SJCRH30 (cell line): ENCODE measurements at places on chromosomes 4 and X.
A peak's percentile ranks its signal among the peaks of the same experiment; 100 is the strongest.

- H3K36me3 ChIP-seq = no peaks in the 10 kb centered on the region
- no peak for DNase-seq
- no peak overlapping the region for H3K27ac ChIP-seq
- no peaks in the 10 kb centered on the region for H3K27me3 ChIP-seq
Measured at GRCh38 chrX:48918301-48918642, 552 bp downstream of the PIM2 start.

DNA sequence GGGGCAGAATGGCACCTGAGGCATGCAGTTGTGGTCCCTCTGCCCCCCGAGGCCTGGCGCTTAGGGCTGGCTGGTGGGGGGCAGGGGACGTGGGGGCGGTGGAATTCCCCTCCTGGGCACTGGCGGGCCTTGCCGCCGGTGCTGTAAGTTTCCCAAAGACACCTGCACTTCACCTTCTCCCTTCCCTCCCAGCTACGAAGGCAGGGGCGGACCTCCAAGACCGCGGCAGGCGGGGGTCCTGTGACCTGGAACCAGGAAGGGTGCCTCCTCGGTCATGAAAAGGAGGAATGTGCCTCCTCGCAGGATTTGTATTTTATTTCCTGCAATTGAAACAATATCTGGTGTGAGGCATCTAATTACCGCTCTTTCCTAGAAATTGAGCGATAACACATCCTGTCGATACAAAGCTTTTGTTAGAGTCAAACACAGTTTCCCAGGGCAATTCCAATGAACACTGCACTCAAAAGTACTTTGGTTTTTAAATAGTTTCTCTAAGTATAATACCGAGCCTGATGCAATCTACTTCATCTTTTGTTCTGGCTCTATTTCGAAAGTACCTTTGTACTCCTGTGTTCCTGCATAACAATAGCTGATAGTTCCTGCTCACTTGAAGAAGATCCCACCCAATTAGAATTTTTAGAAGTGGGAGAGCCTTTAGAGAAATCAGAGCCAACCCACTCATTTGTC is 12.3 kb upstream of the ADRA2C start:
- H3K4me3 ChIP-seq = no peak overlapping the region
- peaks cover 28% of the 10 kb centered on the region for H3K27me3 ChIP-seq
- no peak overlapping the region for H3K27ac ChIP-seq
- no peak for DNase-seq
- no peaks in the 10 kb centered on the region for H3K4me1 ChIP-seq

DNA sequence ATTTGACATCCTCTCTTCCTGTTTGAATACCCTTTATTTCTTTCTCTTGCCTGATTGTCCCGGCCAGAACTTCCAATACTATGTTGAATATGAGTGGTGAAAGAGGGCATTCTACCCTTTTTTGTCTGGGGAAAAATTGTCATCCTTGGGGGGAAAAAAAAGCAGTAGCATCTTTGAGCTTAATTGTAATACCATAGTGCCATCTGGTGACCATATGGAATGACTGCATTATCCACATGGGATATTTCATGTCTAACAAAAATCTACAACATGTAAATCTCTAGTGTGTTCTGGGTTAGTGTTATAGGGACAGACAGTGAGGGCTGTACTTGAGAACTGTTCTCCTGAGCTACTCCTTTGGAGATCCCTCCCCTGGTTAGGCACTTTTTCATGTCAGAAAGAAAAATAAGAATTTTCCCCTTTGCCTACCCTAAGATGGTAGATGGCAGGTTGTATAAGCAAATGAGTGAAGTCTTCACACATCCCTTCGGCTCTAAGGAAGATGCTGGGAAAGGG is 26.0 kb downstream of the CAPN6 start:
- DNase-seq = peak; percentile 83
- H3K4me1 ChIP-seq = 0 out of 2 replicates have a peak, but pooled peaks cover 6% of the 10 kb centered on the region
- H3K4me3 ChIP-seq = no peak overlapping the region
- H3K27me3 ChIP-seq = no peaks in the 10 kb centered on the region
- 0 out of 2 replicates have a peak overlapping the region, but pooled peaks have one; percentile 3 for H3K27ac ChIP-seq

- no peaks in the 10 kb centered on the region for H3K36me3 ChIP-seq
- DNase-seq = no peak
- H3K4me3 ChIP-seq = no peak overlapping the region
- no peak overlapping the region for H3K27ac ChIP-seq
- H3K4me1 ChIP-seq = peaks cover 13% of the 10 kb centered on the region
Measured at GRCh38 chr4:78612398-78613178, 61.0 kb downstream of the ANXA3 start.

- no peaks in the 10 kb centered on the region for H3K36me3 ChIP-seq
- H3K4me1 ChIP-seq = no peaks in the 10 kb centered on the region
- no peak overlapping the region for H3K4me3 ChIP-seq
- no peaks in the 10 kb centered on the region for H3K27me3 ChIP-seq
Measured at GRCh38 chr4:86630629-86631028, 36.5 kb downstream of the PTPN13 start.

GRCh38 chr4:173121076-173121561 is 47.5 kb upstream of the GALNT7 start:
- no peak overlapping the region for H3K4me3 ChIP-seq
- peaks cover 5% of the 10 kb centered on the region; the same call in 1 of the 2 replicates for H3K4me1 ChIP-seq
- H3K27me3 ChIP-seq = no peaks in the 10 kb centered on the region
- H3K27ac ChIP-seq = no peak overlapping the region

DNA sequence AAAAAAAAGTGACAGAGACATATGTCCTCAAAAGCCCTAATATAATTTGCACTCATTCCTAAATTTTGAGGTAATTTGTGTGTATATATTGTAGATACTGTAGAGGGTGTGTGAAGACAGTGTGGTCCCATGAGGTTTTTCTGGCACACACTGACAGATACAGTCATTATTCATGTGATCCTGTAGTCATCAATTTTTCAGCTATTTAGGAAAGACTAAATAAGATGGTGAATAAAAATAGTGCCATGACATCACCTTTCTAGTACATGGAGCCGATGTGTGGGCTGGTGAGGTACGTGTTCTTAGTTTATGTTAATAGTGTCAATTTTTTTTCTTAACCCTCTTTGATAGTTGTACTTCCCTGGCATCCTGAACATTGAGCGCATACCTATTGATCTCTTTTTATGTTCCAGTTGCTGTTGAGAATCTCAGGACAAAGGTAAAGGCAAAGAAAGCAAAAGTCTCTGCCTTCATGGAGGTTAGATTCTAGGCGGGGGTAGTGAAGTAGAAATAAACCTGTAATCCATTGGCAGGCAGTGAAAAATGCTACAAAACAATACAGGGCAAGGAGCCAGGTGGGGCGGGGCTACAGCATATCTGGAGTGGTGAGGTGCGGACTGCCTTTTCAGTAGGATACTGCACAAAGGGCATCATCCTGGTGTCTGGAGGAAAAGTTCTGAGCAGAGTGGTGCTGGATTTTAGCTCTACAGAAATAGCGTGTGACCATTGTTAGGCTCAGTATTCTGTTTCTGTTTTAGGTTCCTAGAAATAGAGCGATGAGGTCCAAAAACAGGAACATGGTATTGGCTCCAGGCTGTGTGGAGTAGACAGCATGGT is 93.8 kb downstream of the ARHGAP10 start:
- H3K4me1 ChIP-seq = peaks cover 23% of the 10 kb centered on the region
- H3K27ac ChIP-seq = no peak overlapping the region
- DNase-seq = no peak
- no peak overlapping the region for H3K4me3 ChIP-seq
- 0 out of 2 replicates have a peak, but pooled peaks cover 2% of the 10 kb centered on the region for H3K36me3 ChIP-seq

GRCh38 chr4:76851375-76851774 is 46.6 kb downstream of the SOWAHB start:
- no peak overlapping the region for H3K27ac ChIP-seq
- no peaks in the 10 kb centered on the region for H3K27me3 ChIP-seq
- no peaks in the 10 kb centered on the region for H3K36me3 ChIP-seq
- H3K4me1 ChIP-seq = peaks cover 25% of the 10 kb centered on the region
- no peak for DNase-seq
- no peak overlapping the region for H3K4me3 ChIP-seq

GRCh38 chr4:40311811-40312346 is 23.3 kb upstream of the CHRNA9 start:
- peak; percentile 37 for DNase-seq
- H3K4me3 ChIP-seq = no peak overlapping the region
- no peak overlapping the region for H3K27ac ChIP-seq
- H3K4me1 ChIP-seq = no peaks in the 10 kb centered on the region

- peak; percentile 6 for DNase-seq
- H3K4me3 ChIP-seq = no peak overlapping the region
- H3K27ac ChIP-seq = no peak overlapping the region
- H3K4me1 ChIP-seq = no peaks in the 10 kb centered on the region
Measured at GRCh38 chr4:107888237-107888636, 43.1 kb upstream of the CYP2U1 start.

- no peaks in the 10 kb centered on the region for H3K4me1 ChIP-seq
- no peaks in the 10 kb centered on the region for H3K27me3 ChIP-seq
- no peak overlapping the region for H3K27ac ChIP-seq
- DNase-seq = peak; percentile 34
- no peak overlapping the region for H3K4me3 ChIP-seq
Measured at GRCh38 chr4:52015366-52015765, 4.8 kb downstream of the LRRC66 start.

DNA sequence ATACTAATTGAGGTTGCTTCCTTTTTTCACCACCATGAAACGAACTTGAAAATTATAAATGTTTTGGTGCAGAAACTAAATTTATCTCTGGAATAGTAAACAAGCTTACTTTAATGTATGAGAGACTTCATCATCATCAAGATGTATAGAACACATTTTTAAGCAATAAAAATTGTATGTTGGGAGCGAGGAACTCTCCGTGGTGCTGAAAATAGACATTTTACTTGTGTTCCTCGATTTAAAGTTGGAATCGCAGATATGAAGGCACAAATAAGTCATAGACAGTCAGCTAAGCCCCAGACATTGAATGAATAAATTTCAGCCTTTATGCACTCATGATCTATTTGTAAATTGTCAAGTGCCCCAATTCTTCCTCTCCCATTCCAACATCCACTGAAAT is 310.7 kb downstream of the STK32B start:
- H3K27me3 ChIP-seq = 0 out of 2 replicates have a peak, but pooled peaks cover 3% of the 10 kb centered on the region
- no peak overlapping the region for H3K4me3 ChIP-seq
- no peak overlapping the region for H3K27ac ChIP-seq
- no peaks in the 10 kb centered on the region for H3K4me1 ChIP-seq
- H3K36me3 ChIP-seq = no peaks in the 10 kb centered on the region

- peak overlapping the region; percentile 72 for H3K27ac ChIP-seq
- 0 out of 2 replicates have a peak, but pooled peaks cover 3% of the 10 kb centered on the region for H3K4me1 ChIP-seq
- H3K27me3 ChIP-seq = no peaks in the 10 kb centered on the region
- peak; percentile 89 for DNase-seq
Measured at GRCh38 chr4:15479089-15479912, 9.6 kb downstream of the CC2D2A start.

GRCh38 chrX:72663737-72664136 is 50.4 kb downstream of the PHKA1 start:
- H3K27ac ChIP-seq = no peak overlapping the region
- H3K36me3 ChIP-seq = no peaks in the 10 kb centered on the region
- no peak for DNase-seq
- no peak overlapping the region for H3K4me3 ChIP-seq
- no peaks in the 10 kb centered on the region for H3K4me1 ChIP-seq

- no peak overlapping the region for H3K27ac ChIP-seq
- DNase-seq = no peak
- H3K4me1 ChIP-seq = no peaks in the 10 kb centered on the region; the same call in 1 of the 2 replicates
- H3K27me3 ChIP-seq = no peaks in the 10 kb centered on the region
- H3K4me3 ChIP-seq = no peak overlapping the region
Measured at GRCh38 chr4:31458813-31459212, 738.6 kb downstream of the PCDH7 start.

DNA sequence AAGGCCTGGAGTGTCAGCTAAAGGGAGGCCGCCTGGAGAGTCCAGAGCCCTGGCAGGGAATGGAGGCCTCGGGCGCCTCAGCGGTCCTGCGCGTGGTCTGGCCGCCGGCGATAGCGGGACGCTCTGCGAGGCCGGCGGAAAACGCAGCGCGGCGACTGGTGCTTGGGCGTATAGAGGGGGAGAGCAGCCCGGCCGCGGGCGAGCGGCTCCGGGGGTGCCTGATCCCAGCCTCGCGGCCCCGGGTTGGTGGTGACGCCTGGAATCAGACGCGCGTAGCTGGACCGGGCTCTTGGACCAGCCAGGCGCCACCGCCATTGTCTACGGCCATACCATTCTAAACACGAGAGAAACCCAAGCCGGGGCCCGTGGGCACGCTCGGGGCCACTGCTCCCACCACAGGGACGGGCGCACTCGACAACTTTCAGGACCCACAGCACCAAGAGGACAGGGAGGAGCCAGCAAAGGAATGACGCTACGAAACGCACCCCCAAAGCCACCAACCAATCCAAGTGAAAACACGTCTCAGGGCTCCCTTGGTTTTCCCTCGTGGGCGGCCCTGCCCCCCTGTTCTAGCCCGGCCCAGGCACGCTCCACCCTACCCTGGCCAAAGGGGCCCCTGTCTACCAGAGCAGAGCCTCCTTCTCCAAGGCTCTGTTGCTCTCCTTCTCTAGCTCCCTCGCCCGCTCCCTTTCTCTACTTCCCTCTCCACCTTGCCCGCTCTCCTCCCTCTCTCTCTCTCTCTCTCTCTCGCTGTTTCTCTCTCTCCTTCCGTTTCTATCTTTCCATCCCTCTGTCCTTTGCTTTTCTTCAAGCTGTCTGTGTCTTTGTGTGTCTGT is 7.8 kb downstream of the FRG2 start:
- no peak for DNase-seq
- H3K4me1 ChIP-seq = no peaks in the 10 kb centered on the region
- no peaks in the 10 kb centered on the region for H3K36me3 ChIP-seq
- H3K27me3 ChIP-seq = no peaks in the 10 kb centered on the region
- H3K4me3 ChIP-seq = no peak overlapping the region
- no peak overlapping the region for H3K27ac ChIP-seq

DNA sequence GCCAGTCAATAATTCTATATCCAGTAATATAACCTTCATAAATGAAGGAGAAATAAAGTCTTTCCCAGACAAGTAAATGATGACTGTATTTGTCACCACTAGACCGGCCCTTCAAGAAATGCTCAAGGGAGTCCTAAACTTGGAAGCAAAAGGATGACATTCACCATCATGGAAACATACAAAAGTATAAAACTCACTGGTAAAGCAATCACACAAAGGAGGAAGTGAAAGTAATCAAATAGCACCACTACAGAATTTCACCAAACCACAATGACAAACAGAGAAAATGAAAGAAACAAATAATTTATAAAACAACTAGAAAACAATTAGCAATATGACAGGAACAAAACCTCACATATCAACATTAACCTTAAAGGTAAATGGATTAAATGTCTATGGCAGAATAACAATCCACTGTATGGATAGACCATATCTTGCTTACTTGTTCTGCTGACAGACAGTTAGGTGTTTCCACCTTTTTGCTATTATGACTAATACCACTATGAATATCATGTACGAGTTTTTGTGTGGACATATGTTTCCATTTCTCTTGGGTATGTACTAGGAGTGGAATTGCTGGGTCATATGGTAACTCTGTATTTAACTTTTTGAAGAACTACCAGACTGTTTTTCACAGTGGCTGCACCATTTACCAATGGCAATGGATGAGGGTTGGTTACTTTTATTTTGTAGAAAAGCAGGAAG is 44.9 kb downstream of the NAT8L start:
- no peaks in the 10 kb centered on the region for H3K36me3 ChIP-seq
- peaks cover 16% of the 10 kb centered on the region for H3K4me1 ChIP-seq
- H3K27me3 ChIP-seq = no peaks in the 10 kb centered on the region
- H3K27ac ChIP-seq = no peak overlapping the region
- no peak for DNase-seq
- no peak overlapping the region for H3K4me3 ChIP-seq
